ENCODE measurements at places on chromosomes 6 and 20.

- no peak for DNase-seq
Measured at GRCh38 chr6:158999154-158999665, 792 bp downstream of the RSPH3 start.

DNA sequence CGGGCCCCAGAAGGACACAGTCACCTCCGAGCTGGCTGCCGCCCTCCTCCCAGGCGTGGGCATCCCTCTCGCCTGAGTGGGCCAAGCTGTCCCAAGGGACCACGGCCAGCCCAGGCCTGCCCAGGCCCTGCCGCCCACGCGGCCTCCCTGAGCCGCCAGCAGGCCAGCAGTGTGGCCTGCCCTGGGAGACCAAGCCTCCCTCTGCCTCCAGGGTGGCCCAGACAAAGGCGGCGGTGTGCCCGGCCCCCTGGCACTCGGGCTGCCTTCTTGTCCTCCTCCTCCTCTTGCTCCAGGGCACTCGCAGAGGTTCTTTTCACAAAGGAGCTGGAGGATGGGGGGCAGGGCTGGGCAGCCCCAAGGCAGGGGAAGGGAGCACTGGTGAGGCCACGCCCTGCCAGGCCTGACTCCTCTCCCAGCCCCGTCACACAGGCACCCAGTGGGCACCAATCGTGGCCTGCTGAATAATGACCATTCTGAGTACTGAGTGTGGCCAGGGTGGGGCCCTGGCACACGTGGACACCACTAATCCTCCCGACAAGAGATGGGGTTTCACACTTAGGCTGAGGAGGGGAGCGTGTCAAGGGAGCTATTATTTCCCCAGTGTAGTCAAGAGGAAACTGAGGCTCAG, 25.3 kb downstream of the NOL4L start:
- DNase-seq = no peak

GRCh38 chr6:150967381-150967780, 101.9 kb downstream of the MTHFD1L start:
- DNase-seq = no peak

GRCh38 chr6:1705630-1706029, 95.9 kb downstream of the FOXC1 start:
- DNase-seq = no peak

- DNase-seq = peak; percentile 90
Measured at GRCh38 chr20:62702895-62703852, 5.5 kb upstream of the NTSR1 start.

DNA sequence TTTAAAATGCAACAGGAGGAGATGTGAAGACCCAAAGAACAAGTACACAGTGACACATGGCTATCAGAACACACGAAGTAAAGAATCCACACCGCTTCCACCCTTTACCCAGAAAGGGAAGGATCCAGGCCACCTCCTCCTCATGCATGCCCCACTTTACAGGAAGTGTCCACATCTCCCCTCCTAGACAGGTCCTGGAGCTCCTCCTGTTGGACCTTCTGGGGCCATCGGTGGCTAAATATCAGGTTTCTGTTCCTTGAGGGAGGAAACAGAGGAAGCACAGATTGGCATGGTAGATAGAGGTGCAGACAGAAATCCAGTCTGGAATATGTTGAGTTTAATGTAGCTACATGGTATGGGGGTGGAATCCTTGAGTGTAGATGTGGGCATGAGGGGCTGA, 10.9 kb downstream of the NINL start:
- DNase-seq = no peak

GRCh38 chr20:13221673-13222318, 722 bp downstream of the ISM1 start:
- DNase-seq = peak; percentile 79

DNA sequence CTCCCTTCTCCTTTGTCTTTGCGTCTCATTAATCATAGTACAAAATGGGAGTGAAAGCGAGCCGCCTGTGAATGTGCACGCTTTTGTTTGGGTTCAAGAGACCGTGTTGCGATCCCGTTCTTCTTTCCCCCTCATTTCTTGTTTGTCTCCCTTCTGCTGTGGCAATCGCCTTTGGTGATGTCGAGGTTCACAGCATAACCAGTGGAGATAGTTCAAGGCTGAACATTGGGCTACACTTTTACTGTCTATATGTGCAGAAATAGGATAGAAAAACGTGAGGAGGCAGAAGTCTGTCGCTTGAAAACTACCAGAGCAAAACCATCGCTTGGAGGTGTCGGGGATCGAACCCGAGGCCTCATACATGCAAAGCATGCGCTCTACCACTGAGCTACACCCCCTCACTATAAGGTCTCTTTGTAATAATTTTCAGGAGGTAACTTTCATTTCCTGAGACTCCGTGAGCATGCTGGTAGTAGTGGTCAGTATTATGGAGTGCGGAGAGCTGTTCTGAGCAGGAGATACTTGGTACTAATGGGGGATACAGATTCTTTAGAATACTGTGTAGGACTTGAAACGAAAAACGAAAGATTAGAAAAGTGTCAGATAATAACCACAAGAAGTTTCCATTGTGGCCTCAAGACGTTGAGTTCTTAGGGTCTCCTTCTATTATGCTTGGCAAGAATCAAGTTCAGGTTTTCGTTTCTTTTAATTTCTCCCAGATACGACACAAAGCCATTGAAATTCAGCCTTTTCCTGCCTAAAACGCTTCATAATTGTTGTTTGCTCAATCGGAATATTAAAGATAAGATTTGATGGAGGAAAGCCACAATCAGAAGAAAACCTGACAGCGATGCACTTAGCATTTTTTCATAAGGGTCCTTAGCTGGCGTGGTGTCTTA, 106.6 kb downstream of the TRIM27 start:
- no peak for DNase-seq

GRCh38 chr6:81148751-81149150, 603.7 kb downstream of the TENT5A start:
- no peak for DNase-seq

DNA sequence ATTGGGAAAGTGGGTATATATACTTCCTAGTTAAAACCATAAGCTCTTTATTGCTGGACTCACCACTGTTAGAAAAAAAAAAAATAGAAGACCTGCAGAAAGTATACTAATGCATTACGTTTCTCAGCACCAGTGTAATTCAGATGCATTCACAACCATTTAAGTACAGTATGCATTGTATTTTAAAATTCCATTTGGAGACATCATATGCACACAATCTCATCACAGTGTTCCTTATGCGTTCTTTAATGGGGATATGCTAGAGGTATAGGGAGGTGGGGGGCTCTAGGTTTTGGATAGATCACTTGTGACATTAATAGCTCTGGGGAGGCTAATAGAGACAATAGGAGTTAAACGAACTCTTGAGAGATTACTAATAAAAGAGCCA, 9.4 kb downstream of the TFAP2A start:
- DNase-seq = no peak

DNA sequence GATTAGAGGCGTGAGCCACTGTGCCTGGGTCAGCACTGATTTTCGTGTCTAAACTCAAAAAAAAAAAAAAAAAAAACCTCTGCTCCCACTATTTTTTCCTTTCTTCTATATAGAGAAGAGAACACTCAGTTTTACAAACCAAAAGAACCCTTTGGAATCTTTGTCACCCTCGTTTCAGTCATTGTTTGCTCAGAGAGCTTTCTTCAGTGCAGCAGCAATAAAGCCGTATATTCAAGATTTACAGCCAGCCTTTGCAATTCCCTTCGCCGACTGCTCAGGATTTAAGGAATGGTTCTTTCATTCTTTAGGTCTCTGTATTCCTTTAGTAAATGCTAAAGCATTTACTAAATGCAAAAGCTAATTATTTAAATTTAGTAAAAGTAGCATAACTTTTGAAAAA, 20.1 kb downstream of the RIOK1 start:
- no peak for DNase-seq

DNA sequence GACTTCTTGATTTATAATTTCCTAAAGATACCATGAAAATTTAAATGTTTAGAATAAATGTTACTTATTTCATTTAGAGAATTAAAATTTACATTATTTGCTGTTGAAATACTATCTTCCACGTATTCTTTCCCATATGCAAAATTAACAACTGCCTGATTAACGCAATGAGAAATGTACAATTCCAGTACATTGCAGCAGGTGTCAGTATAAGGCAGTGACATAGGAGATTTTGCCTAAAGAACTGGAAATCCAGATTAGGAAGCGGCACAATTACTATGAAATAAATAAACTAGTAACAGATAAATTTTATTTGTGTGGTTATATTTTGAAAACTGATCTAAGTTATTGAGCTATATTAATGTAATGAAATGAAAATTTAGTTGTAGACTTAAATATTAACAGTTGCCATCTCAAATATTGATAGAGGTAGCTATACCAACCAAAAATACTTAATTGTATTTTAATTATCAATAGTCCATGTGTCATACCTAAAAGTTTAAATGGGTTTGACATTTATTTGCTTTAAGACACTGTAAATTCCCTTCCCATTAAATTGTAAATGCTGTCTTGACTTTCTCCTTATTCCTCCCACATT, 300.2 kb downstream of the UTRN start:
- peak; percentile 45 for DNase-seq

DNA sequence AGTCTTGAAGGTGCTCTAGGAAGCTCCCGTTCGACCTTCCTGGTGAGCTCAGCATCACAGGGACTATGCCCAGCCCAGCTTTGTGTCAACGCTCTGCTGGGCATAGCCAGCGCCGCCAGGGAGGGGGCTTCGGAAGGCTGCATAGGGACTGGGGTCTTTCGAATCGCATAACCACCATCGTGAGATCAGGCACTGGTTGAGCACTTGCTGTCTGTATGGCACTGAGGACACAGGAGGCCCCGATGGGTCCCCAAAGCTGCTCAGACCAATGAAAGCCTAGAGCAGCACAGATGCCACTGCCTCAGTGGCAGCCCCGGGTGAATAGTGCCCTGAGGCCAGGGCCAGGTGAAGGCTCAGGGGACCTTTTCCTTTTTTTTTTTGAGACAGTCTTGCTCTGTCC, 96.7 kb downstream of the TAF4 start:
- no peak for DNase-seq

DNA sequence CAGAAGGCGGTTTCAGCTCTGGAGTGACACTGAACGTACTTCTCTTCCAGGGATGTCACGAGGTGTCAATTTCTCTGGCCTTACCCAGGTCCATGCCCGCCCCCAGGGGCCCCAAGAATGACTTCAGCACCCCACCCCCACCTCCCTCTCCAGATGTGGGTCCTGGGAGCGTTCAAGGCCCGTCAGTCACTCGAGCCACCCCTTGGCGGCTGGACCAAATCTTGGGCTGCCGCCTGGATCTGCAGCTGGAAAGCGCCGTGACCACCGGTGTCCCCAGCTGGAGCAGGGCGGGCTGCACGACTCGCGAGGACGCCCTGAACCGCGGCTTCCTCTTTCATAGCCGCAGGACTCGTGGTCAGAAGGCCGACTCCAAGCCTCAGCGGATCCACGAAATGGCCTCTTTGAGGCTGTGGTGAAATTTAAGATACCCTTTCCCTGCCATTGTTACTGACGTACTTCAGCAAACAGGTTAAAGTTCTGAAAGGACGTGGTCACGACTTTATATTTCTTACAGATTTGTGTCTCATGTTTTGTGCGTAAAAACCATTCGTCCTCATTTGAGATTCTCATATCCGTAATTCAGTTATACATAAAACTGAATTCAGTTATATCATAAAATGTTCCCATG, 29.3 kb downstream of the TRIM38 start:
- DNase-seq = peak; percentile 82

- DNase-seq = no peak
Measured at GRCh38 chr6:42239333-42239732, 21.7 kb upstream of the MRPS10 start.

DNA sequence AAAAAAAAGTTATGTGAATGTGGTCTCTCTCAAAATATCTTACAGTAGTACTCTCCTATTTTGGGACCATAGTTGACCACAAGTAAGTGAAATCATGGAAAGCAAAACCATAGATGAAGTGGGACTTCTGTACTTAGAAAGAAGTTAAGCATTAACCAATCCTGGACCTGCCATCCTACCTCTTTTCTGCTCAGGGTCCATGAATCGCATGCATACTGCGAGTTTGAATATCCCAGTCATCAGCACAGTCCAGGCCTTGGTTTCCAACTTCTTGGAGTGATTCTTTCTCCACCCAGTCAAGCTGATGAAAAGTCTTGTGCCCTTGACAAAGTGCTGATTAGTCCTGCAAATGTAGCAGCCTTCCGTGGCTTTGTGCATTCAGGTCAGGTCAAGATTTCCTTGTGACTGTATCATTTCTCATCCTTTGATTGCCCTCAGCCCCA, 46.0 kb downstream of the RNF217 start:
- DNase-seq = no peak
